Psoas muscle (tissue), 8 donors: ENCODE measurements at places on chromosomes 6 and 20. TPM values are rescaled to one million over a fixed set of nuclear protein-coding genes. Genes with fewer than 3 reads are reported as not detected.

DNA sequence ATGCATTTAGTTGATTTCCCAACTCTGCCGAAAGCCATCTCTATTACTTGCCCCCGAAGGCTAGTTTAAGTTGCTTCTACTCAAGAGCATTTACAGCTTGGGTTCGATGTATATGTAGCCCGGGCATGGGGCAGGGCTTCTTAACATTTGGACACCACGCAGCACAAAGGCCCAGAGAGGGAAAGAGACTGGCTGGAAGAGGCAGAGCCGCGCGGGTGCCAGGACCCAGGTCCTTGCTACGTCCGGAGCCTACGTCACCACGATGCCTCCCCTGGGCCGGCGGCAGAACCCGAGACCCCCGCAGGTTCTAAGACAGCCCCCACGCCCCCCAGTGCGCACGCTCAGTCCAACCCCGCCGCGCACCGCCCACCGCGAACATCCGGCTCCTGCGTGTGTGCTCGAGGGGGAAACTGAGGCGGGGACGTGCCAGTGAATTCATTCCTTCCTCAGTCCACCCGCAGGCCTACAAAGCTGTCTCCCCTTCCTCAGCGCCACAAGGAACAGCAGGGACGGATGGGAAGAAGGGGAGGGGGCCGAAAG, 367 bp upstream of the PCIF1 start:
- H3K27ac ChIP-seq: peak overlapping the region; percentile 100
- H3K4me1 ChIP-seq: peaks cover 18% of the 10 kb centered on the region
- H3K27me3 ChIP-seq: no peaks in the 10 kb centered on the region
- H3K36me3 ChIP-seq: peaks cover 30% of the 10 kb centered on the region

DNA sequence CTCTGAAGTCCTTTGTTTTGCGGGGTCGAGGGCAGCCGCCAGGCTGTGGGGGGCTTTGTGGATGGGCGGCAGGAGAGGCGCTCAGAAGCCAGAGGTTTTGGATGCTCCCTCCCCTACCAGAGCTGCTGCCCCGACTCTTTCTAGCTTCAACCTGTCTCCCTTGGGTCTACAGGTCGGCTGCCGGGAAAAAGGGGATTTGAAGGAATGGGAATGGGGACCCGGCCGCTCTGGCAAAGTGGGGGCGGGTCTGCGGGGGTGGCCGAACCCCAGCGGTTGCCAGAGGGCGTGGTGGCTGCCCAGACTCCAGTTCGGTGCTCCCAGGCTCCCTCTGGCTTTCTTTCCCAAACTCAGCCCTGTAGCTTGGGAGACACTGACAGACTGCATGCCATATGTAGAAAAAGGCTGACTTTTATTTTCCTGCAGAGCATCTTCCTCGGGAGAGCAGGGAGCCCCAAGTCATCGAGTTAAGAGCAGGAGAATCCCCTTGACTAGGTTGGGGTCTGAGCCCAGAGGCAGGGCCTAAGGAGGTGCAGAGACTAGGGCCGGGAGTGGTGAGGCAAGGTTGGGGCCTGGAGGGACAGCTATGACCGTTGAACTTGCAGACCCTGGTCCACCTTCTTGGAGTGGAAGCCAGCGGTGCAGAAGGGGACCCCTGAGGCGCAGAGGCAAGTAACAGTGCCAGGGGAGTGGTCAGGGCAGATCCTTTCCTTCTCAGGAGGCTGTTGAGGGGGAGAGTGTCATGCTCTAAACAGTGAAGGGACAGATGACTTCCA, 1.4 kb upstream of the PPP1R18 start:
- peak overlapping the region; percentile 85 for H3K4me3 ChIP-seq
- H3K36me3 ChIP-seq: no peaks in the 10 kb centered on the region
- peak; percentile 49 for DNase-seq
- H3K4me1 ChIP-seq: peaks cover 29% of the 10 kb centered on the region
- peak overlapping the region; percentile 91 for H3K27ac ChIP-seq
- H3K27me3 ChIP-seq: no peaks in the 10 kb centered on the region

- no peaks in the 10 kb centered on the region for H3K4me1 ChIP-seq
- no peaks in the 10 kb centered on the region for H3K36me3 ChIP-seq
- no peak overlapping the region for H3K27ac ChIP-seq
- DNase-seq: no peak
- no peak overlapping the region for H3K4me3 ChIP-seq
These were observed 17.7 kb upstream of the RIPOR3 start for GRCh38 chr20:50708845-50709635.

- H3K27me3 ChIP-seq: no peaks in the 10 kb centered on the region
- H3K4me1 ChIP-seq: no peaks in the 10 kb centered on the region
- H3K36me3 ChIP-seq: no peaks in the 10 kb centered on the region
- no peak overlapping the region for H3K4me3 ChIP-seq
- no peak overlapping the region for H3K27ac ChIP-seq
These were observed 57.0 kb downstream of the ADNP start for GRCh38 chr20:50874111-50874757.

DNA sequence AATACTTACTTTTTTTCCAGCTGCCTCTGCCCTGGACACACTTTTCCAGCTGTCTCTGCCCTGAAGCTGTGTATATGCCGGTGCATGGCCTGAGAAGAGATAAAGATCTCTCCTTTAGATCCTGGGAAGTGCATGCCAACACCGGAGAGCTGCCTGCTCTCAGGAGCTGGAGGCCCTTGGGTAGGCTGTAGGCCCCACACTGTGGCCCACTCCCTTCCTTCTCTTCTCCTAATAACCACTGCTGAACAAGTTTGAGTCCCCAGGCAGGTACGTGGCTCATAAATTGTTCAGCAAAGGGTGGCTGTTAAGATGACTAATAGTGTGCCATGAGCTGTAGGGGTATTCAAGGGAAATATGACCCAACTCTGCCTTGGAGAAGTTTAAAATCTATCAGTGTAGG, 102.5 kb downstream of the CD24 start:
- no peak overlapping the region for H3K4me3 ChIP-seq
- no peak for DNase-seq
- H3K4me1 ChIP-seq: no peaks in the 10 kb centered on the region
- no peaks in the 10 kb centered on the region for H3K27me3 ChIP-seq

GRCh38 chr20:59159493-59160376, 3.9 kb upstream of the ZNF831 start:
- no peaks in the 10 kb centered on the region for H3K4me1 ChIP-seq
- no peak for DNase-seq
- no peak overlapping the region for H3K27ac ChIP-seq
- no peak overlapping the region for H3K4me3 ChIP-seq

- peak overlapping the region; percentile 72 for H3K4me3 ChIP-seq
- H3K27me3 ChIP-seq: no peaks in the 10 kb centered on the region
- peaks cover 5% of the 10 kb centered on the region for H3K36me3 ChIP-seq
- peak; percentile 85 for DNase-seq
- peaks cover 21% of the 10 kb centered on the region for H3K4me1 ChIP-seq
These were observed 664 bp upstream of the BAG6 start for GRCh38 chr6:31652925-31653724.

DNA sequence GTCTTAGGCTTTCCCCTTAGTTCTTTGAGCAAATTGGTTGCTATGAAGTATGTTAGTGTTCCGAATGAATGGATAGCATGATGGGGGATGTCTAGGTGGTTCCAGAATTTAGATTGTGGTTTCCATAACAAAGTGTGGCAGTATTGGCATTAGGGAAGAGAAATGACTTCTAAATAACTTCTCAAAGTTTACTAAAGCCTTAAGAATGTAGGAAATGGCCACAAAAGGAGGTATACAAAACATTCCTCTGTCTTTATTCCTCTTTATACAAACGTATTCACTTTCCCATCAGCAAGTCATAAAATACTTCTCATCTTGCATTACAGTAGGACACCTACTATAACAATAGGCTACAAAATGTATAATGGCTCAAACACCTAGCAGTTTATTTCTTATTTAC, 279.6 kb downstream of the ESR1 start:
- no peaks in the 10 kb centered on the region for H3K36me3 ChIP-seq
- H3K4me1 ChIP-seq: peaks cover 26% of the 10 kb centered on the region
- H3K27me3 ChIP-seq: no peaks in the 10 kb centered on the region
- H3K4me3 ChIP-seq: no peak overlapping the region

GRCh38 chr6:72825315-72825911, 203.5 kb downstream of the KCNQ5 start:
- no peak overlapping the region for H3K4me3 ChIP-seq
- peak overlapping the region; percentile 64 for H3K27ac ChIP-seq
- peaks cover 70% of the 10 kb centered on the region for H3K4me1 ChIP-seq
- H3K27me3 ChIP-seq: no peaks in the 10 kb centered on the region
- DNase-seq: no peak
- H3K36me3 ChIP-seq: no peaks in the 10 kb centered on the region

DNA sequence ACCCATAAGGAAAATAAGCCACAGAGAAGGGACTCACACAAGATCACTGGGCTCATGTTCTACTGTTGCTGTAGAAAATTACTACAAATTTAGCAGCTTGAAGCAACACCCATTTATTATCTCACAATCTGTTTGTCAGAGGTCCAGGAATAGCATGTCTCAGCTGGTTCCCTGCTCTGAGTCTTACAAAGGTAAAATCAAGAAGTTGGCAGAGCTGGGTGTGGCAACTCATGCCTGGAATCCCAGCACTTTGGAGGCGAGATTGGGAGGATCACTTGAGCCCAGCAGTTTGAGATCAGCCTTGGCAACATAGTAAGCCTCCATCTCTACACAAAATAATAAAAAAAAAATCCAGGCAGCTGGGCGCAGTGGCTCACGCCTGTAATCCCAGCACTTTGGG, 28.5 kb upstream of the ZNF831 start:
- no peak overlapping the region for H3K27ac ChIP-seq
- no peaks in the 10 kb centered on the region for H3K27me3 ChIP-seq
- no peak for DNase-seq
- H3K4me3 ChIP-seq: no peak overlapping the region
- H3K4me1 ChIP-seq: peaks cover 5% of the 10 kb centered on the region

DNA sequence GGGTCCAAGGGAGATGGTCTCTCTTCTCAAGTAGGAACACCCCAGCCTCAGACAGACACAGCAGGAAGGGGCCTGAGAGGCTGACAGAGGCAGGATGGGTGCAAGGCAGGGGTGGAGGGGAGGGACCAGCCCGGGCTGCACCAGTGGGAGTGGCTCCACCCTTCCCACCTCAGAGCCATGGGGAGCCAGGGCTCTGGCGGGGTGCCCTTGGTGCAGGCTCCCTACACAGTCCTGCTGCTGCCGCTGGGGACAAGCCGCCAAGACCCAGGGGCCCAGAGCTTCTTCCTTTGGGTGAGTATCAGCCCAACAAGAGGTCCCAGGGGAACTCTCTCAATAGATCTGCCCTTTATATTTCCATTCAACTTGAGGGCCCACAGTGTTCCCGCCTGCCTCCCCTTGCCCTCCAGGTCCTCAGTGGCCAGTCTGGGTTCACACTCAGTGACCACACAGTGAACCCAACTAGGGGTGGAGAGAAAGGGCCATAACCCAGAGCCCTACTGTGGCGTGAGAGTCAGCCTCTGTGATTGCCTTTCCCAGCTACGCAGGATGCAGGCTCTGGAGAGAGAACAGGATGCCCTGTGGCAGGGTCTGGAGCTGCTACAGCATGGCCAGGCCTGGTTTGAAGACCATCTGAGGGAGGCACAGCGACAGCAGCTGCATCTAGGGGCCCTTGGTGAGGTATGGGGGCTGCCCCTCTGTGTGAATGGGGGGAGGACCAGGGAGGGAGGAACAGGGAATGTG, 592 bp downstream of the SAPCD1 start:
- no peaks in the 10 kb centered on the region for H3K4me1 ChIP-seq
- H3K4me3 ChIP-seq: no peak overlapping the region
- no peak for DNase-seq
- H3K27ac ChIP-seq: no peak overlapping the region
- H3K36me3 ChIP-seq: peaks cover 36% of the 10 kb centered on the region

DNA sequence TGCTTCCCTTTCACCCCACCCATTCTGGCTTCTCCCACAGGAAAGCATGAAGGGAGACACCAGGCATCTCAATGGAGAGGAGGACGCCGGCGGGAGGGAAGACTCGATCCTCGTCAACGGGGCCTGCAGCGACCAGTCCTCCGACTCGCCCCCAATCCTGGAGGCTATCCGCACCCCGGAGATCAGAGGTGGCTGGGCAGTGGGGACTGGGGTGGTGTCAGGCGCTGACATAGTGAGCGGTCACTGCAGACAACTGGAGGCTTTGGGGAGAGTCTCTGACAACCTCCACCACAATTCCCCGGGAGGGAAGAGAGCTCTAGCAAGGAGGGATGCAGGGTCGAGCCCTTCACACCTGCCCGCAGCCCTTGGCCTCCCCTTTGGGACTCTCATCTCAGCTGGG, 18.1 kb downstream of the DNMT3B start:
- no peaks in the 10 kb centered on the region for H3K36me3 ChIP-seq
- H3K4me3 ChIP-seq: no peak overlapping the region
- DNase-seq: no peak
- H3K4me1 ChIP-seq: no peaks in the 10 kb centered on the region

DNA sequence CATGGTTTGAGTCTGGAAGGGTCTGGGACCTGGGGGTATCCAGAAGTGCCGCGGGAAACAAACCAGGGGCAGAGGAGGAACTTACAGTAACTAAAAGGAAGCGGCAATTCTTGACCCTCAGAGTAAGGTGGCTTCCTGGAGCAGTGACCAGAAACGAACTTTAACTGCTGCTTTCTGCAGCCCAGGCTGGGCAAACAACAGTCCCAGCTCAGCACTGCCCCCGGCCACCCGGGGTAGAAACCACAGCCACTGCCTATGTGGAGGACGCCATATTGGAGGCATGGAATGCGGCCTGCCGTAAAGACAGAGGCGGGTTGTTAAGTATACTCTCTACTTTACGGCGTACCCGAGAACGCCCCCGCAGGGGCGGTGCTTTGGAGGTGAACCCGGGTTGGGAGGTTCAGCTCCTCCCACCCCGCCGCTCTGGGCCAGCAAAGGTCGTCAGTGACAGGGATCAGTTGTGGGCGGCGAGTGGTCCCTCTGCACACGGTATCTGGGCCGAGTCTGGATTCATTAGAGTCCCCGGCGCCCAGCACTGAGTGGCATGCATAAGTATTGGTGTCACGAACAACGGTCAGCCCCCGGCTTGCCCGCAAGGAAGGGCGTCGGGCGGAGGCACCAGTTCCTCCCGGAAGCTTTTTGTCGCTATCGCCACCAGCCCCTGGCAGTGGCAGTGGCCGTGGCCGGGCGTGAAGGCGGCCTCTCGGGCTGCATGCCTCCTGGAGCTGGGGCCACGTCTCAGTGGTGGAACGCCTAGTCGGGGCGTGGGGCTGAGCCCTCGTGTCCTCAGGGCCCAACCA, at the start of gene PDSS2:
Gene PDSS2, minus strand, starts transcription at position 282 of the 800 bp plus-strand sequence. Its CDS starts 279 bp downstream, at position 3.
- H3K36me3 ChIP-seq: no peaks in the 10 kb centered on the region
- peak; percentile 100 for DNase-seq
- H3K27me3 ChIP-seq: no peaks in the 10 kb centered on the region
- peaks cover 5% of the 10 kb centered on the region for H3K4me1 ChIP-seq
- H3K27ac ChIP-seq: peak within 1 kb of the TSS; percentile 96
- H3K4me3 ChIP-seq: peak within 1 kb of the TSS; percentile 90

- peaks cover 15% of the 10 kb centered on the region for H3K36me3 ChIP-seq
- no peak overlapping the region for H3K4me3 ChIP-seq
- H3K27me3 ChIP-seq: no peaks in the 10 kb centered on the region
- DNase-seq: no peak
- no peaks in the 10 kb centered on the region for H3K4me1 ChIP-seq
These were observed 23.5 kb downstream of the DNAAF9 start for GRCh38 chr20:3383878-3384495.

The SIRPG gene
- total RNA-seq: not detected

The COX4I2 gene
- 4.7 TPM for total RNA-seq

The HLA-A gene
- total RNA-seq: 86.6 TPM

The BNIP5 gene
- total RNA-seq: not detected

The APOM gene
- total RNA-seq: 3.0 TPM

The HLA-DPB1 gene
- total RNA-seq: 17.0 TPM

The ANKRD66 gene
- total RNA-seq: not detected

The PDE10A gene
- total RNA-seq: 3.6 TPM

The NUP153 gene
- total RNA-seq: 27.6 TPM

The SNPH gene
- total RNA-seq: 2.7 TPM
